Ovary (tissue), 10 donors: ENCODE measurements at places on chromosomes 3 and 15. TPM values are rescaled to one million over a fixed set of nuclear protein-coding genes. Genes with fewer than 3 reads are reported as not detected.

- DNase-seq = no peak
These were observed 13.6 kb downstream of the PRKCD start for GRCh38 chr3:53174346-53175250.

TRPM1 gene
- polyA plus RNA-seq = 0.12 TPM

DNA sequence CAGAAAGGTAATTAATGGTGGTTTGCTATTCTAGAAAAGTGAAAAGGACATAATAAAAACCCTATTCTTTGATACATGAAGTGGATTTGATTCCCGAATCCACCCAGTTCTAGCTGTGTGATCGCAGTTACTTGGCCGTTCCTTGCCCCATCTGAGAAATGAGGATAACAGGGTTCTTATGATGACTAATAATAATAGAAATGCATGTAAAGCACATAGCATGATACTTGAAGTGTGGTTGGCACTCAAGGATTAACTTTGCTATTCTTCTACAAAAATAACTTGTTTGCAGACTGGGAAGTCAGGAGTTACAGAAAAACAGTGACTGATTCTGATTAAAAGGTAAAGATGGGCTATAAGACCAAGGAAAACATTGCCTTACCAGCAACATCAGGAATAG lies 26.8 kb downstream of the PARL start:
- DNase-seq = no peak

DNA sequence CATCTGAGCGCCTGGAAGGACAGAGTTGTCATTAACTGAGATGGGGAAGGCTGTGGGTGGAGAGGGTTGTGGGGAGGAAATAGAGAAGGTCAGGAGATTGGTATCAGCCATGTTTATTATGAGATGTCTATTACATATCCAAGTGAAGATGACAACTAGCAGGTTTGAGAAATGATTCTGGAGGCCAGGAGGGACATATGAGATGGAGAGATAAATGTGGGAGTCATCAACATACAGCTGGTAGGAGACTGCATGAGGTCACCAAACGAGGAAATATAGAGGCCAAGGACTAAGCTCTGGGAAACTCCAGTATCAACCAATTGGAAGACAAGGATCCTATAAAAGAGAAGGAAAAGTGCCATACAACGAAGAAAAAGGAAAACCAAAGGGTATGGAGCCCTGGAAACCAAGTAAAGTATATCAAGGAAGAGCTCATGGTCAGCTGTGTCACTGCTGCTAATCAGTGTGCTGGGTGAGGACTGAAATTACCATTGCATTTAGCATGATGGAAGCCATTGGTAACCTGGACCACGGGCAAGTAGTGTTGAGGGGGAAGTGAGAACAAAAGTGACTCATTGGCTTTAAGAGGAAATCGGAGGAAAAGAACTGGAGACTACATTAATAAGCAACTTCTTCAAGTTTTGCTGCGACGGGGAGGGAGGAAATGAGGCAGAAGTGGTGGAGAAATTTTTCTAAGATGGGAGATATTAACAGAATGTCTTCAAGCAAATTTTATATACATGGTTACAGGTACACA lies 14.0 kb upstream of the UACA start:
- DNase-seq = no peak

HCN4 gene
- 0.03 TPM for polyA plus RNA-seq

- DNase-seq = no peak
These were observed 918.8 kb downstream of the NAALADL2 start for GRCh38 chr3:175777965-175778364.

- no peak for DNase-seq
These were observed 21.4 kb upstream of the PIAS1 start for GRCh38 chr15:68032672-68033071.

DNA sequence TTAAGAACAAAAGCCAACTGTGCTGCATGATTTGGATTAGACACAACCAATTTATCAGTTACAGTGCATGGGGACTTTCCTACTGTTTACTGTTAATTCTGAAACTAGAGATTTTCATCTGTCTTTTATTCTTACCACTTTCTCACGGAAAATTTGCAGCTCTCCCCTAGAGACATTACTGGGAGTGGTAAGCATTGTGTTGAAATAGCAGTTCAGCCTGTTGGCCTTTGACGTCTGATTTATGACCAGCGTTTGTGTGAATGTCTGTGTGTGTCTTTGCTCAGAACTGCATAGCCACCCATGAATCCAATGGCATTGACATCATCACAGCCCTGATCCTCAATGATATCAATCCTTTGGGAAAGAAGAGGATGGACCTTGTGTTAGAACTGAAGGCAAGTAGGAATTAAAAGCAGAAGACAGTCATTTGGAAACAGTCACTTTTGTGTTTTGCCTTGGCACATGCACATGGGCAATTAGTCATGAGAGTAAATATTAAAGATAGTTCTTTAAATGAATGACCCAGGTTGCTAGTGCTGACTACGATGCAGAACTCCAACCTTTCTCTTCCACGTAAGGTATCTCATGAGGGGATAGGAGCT lies 202.2 kb upstream of the BHLHE40 start:
- no peak for DNase-seq

DNA sequence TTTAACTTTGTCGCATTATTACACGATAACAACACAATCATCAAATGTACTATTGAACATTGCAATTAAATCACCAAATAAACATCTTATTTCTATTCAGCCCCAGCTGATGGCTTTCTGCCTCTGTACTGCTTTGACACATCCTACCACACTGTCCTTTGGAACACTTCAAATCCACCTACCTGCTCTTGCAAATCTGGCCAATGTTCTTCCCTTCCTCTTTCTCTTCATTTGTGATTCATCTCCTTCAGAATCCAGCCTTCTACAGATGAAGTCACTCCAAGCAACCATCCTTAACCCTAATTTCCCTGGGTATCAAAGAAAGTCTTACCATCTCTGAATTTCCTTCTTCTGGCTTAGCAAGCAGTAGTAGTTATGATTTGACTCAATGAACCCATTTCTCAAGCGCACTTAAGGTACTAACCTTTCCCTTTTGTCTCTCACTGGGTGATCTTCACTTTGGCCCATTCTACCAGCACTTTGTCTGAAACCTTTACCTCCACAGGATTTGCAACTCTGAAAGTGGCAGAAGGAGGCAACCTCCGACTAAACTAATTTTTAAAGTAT lies 502.9 kb downstream of the FOXP1 start:
- no peak for DNase-seq

PAQR5 gene
- polyA plus RNA-seq = 0.48 TPM

DNA sequence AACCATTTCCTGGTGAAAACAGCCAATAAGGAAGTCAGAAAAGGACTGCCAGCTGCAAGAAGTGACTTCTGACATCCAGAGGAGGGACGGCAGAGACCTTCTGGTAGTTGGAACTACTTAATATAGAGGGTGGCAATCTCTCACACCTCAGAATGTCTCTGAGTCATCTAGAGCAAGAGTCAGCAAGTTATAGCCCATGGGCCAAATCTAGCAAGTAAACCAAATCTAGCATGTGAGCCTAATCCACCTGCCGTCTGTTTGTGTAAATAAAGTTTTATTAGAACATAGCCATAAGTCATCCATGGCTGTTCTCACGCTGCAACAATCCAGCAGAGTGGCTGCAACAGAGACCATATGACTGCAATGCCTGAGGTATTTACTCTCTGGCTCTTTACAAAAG lies 160.5 kb upstream of the NR2E3 start:
- DNase-seq = no peak

DNA sequence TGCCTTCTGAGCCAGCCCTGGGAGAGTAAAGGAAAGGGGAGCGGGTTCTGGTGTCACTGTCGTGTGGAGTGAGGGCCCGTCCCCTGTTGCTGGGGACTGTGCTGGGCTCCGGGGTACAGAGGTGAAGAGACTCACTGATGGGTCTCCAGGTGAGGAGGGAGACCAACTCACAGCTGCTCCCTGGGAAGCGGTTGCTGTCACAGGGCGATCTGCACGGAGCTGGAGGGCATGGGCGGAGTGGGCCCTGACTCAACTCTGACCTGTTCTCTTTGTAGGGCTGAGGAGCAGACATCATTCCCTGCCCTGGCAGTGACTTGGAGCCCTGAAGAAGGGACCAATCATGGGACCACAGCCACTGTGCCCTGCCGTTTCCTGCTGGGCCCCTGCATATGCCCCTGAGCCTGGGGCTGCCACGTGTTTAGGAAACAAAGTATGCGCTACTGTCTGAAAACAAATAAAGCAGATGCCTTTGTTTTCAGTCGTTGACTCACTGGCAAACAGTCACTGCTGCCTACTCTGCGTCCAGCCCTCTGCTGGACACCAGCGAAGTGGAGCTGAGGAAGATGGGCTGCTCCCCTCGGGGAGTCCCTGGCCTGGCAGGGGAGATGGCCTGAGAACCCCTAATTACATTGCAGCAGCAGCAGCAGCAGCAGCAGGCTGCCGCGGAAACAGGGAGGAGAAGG lies 22.9 kb upstream of the PLXNA1 start:
- DNase-seq = peak; percentile 28

- no peak for DNase-seq
These were observed 2.1 kb upstream of the CCDC33 start for GRCh38 chr15:74233851-74234597.

DNA sequence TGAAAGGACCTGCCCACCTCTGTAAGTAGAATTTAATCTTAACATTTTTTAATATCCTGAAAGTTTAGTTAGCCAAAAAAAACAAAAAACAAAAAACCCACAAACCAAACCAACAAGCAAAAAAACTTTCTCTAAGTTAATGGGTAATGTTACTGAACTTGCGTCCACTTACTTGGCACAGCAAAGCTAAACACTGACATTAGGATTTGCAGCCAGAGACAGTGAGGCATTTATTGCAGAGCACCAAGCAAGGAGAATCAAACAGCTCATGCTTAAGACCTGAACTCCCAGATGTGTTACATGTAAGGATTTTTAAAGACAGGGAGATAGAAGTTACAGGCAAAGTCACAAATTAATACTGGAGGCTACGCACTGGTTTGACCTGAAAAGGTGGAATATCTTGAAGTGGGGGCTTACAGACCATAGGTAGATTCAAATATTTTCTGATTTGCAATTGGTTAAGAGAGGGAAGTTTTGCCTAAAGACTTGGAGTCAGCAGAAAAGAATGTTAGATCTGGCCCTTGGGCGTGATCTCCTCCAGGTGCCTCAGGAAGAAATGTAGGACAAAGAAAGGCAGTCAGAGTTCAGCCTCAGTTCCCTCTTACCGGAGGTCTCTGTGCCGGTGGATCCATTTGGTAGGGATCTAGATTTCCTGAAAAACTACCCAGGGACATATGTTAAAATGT lies 205.0 kb downstream of the ADAMTSL3 start:
- DNase-seq = no peak

DNA sequence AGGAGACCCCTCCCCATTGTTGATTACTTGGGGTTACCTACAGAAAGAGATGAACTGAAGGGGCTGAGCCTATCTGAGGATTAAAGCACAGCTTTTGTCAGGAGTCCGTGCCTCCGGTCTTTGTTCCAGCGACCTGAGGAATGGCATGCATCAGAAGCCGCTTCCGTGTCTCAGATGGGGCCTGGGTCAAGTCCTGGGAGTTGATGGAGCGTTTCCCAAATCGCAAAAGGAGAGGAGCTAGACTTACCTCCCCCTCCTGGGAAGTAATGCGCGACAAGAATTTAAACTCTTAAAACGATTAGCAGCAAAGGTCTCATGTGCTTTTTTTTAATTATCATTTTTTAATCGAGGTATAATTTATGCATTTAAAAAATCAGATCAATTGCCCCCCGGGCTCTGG lies 983 bp upstream of the ALDH1A3 start:
- no peak for DNase-seq

UROC1 gene
- polyA plus RNA-seq = 0.06 TPM

DNA sequence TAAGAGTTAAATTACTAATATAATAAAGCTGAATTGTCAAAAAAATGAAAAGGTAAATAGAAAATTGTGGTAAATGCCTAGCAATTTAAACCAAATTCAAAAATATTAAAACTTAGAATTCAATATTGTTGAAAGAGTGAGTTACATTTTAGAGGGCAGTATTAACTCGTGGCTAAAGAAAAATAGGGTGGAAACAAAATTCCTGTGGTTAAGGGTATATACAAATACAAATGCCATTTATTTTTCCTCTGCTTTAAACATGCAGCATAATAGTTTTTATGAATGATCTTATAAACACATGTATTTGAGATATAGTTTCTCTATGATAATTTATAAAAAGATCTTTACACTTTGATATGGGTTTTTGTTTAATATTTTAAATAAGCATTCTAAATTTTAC lies 79.0 kb downstream of the NEDD4 start:
- DNase-seq = no peak

ITGA11 gene
- polyA plus RNA-seq = 34.5 TPM

GRCh38 chr3:188037195-188037718 lies 116.7 kb upstream of the LPP start:
- no peak for DNase-seq

- DNase-seq = no peak
These were observed 87.5 kb upstream of the ATP13A5 start for GRCh38 chr3:193465992-193466608.

DNA sequence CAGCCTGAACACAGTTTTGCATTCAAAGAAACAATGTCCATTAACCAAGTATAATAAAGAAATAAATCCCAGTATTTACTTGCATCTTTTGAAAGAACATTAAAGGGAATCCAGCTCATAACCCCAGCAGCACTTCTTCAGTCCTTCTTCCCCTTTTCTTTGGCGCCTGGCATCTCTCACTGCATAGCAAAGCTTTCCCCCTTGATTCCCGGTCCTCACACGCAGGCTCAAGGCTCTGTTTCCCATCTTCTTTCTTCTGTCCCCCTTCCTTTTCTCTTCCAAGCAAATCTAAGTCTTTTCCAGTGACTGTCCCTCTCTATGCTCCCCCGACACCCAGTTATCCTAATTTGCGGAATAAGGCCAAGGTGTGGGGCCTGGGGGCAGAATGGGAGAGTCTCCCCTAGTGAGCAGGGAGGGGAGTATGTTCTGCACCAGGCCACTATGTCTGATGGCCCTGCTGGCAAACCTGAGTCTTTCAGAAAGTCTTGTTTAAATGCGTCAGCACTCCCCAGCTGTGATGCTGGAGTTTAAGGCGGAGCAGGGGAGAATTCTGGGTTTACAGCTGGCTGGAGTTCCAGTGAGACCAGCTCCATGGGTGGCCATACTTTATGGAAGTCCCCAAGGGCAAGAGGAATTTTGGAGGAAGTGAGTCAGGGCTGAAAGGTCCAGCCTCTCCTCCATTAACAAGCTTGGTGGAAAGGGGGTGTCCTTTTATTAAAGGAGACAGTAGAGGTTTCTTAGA lies 42.1 kb downstream of the GOLGA6A start:
- peak; percentile 9 for DNase-seq

GRCh38 chr15:62067448-62068044 lies 769 bp downstream of the C2CD4A start:
- peak; percentile 12 for DNase-seq

GRCh38 chr3:5022187-5022965 lies 43.1 kb downstream of the BHLHE40 start:
- DNase-seq = no peak
